ENCODE measurements at places on chromosomes 4 and X.

- DNase-seq = no peak
Observed at GRCh38 chrX:143296521-143296920, 220.8 kb downstream of the SPANXN3 start.

GRCh38 chr4:153651587-153651986 lies 32.5 kb upstream of the TLR2 start:
- peak; percentile 34 for DNase-seq

DNA sequence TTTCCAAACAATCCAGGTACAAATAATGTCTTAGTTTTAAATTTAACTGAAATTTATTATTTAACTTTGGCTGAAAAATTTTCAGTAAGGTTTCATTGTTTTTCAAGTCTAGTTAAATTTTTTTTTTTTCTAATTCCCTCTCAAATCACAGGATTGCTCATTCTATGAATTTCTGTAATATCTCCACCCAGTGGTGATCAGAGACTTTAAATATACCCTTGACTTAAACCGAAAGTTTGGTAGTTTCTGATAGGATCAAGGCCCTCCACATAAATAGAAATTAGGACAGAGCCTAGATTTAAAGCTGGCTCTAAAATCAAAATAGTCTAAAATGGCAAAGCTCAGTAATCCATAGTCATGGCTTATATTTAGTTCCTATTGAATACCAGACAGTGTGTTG lies 175.4 kb downstream of the TBCK start:
- no peak for DNase-seq

DNA sequence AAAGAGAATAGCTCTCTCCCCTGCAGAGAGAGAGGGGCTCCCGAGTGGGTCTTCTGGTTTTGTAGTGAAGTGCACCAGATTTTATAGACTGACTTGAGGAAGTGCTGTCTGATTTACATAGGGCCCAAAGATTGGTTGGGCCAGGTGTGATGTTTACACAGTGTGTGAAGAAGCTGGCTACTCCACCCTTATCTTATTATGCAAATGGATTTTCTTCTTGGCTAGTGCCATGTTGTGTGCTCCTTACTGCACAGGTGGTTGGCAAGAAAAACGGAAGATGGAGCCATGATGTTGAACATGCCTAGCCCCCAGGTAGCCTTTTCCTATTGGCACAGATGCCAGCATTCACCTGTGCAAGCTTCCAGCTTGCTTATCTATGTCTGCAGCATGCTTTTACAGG lies 112.4 kb upstream of the ARHGAP24 start:
- DNase-seq = no peak

GRCh38 chr4:180694875-180695274 lies 1548.3 kb upstream of the TENM3 start:
- no peak for DNase-seq

GRCh38 chrX:45050558-45050957 lies 150.1 kb downstream of the DIPK2B start:
- no peak for DNase-seq

DNA sequence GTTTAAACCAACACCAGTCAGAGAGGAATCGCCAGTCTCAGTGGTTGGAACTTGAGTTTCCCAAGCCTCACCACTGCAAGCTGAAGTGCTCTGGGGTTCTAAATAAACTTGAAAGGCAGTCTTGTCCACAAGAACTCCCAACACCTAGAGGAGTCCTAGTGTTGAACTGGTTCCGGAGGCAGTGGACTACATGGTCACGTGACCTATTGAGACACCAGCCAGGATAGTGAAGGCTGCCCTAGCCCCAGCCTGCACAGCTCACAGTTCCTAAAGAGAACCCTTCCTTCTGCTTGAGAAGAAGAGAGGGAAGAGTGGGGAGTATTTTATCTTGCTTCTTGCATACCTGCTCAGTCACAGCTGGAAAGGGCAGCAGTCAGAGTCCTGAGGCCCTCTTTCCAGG lies 1012.7 kb upstream of the ADGRL3 start:
- DNase-seq = no peak

- DNase-seq = no peak
Observed at GRCh38 chr4:150164055-150164454, 85.8 kb downstream of the DCLK2 start.

Data from activated effector memory CD4-positive, alpha-beta T cell treated with Interleukin-2 at 50 U/mL for 16 hours (primary cell).